Renal cortical epithelial cell (primary cell): ENCODE measurements at places on chromosomes 6 and 20. TPM values are rescaled to one million over a fixed set of nuclear protein-coding genes. Genes with fewer than 3 reads are reported as not detected.
A peak's percentile ranks its signal among the peaks of the same experiment; 100 is the strongest.

DNA sequence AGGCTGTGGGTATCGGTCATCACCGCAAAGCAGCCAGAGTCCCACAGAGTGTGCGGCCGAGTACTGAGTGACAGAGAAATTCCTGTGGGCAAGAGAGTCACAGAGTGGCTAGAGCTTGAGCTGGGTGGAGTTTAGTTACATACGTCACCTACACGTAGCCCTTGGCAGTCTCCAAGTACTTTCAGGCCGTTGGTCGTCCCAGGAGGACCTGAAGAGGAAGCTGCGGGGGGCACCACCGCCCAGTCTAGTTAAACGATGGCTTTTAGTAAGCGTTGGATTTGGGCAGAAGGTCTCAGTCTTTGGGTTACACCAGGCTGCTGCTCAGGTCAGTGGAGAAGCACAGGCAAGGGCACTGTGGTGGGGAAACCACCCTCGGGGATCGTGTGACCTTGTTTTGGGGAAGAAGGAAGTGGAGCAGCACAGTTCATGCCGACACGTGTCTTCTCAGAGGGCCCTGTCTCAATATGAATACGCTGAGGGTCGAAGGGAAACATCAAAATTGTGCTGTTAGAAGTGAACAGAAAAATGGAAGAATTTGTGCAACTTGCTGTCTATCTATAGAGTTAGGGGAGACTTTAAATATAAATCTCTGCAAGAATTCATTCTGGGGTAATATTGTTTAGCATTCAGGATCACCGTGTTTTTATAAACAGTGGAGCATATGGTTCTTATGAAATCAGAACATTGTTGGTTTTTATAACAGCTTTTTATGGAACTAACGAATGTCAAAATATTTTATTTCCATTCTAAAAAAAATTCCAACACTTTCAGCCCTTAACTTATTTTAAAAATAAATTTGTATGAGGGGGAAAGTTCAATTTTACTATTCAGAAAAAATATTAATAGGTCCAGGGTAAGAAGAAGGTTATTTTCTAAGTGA is 28.6 kb downstream of the KIF25 start:
- DNase-seq: no peak

DNA sequence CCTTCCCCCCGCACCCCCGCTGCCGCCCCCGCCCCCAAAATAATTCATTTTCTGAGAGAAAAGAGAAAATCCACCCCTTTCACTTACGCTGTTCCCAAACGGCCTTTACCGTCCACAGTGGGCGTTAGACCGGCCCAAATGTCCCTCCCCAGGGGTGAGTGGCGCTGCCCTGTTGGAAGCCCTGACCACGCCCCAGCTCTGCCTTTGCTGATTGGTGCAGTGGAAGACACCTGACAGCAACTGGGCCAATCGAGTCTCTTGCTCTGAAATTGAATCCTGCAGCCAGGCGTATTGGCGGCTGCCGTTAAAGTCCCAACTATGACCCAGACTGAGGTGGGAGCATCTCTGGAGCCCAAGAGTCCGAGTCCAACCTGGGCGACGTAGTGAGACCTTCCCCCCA is 15.7 kb downstream of the ZFP64 start:
- no peak for DNase-seq

The COL21A1 gene
- 0.50 TPM in 1 of 2 replicates, not detected in the other for total RNA-seq

- peak; percentile 42 for DNase-seq
These were observed at the start of gene SLC18B1 for GRCh38 chr6:132797951-132798868. SLC18B1 (minus strand) TSS chr6:132798637; CDS start chr6:132798456, 181 bp downstream.

- DNase-seq: peak; percentile 63
These were observed 57.6 kb upstream of the IPCEF1 start for GRCh38 chr6:154414021-154414813.

DNA sequence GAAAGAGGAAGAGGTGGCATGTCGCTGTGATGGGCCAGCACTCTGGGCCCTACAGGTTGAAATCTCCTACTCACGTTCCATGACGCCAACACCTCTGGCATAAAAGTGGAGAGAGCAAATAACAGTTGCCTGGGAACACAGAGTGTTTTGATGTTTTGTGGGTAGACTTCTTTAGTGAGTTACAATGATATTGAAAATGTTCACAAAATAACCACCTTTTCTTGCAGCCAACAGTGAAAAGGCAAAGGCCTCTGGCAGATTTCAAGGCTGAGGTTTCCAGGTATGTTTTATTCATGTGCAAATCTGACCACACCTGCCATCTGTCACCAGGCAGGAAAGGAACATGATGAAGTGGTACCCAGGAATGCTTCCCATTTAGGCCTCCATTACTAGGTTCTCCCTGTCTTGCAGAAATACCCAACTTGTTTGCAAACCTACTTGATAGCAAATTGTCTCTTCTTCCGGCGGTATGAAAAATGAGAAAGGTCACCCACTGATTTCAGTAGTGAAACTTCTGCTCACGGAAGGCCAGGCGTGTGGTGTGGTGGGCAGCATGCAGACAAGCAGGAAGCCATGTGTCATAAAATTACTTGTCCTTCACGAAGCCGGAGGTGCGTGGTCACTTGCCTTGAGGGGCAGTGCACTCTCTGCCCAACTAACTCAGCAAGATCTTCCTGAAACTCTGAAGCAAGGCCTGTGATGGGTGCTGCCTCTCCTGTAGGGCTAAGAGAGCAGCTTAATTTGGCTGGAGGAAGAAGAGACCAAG is 299.1 kb upstream of the PRDM1 start:
- no peak for DNase-seq

DNA sequence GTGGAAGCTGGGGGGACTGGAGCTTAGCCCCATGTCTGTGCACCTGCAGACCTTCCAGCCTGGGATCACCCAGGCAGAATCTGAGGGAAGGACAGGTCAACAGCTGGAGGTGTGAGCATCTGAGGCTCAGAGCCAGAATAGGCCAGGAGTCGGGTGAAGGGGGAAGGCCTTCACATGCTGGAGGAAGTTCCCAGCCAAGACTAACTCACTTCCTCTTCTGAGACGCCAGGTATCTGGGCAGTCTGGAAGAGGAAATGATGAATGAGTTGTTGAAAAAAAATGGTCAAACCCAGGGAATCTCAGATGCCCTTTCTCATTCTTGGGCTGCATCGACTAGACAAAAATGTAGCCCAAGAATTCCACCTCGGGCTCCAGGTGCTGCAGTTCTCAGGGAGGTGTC is 73.6 kb upstream of the TIAM2 start:
- no peak for DNase-seq

- DNase-seq: no peak
These were observed 5.8 kb downstream of the APOBEC2 start for GRCh38 chr6:41058783-41059181.

GRCh38 chr6:13048113-13048512 is 280.2 kb downstream of the TBC1D7 start:
- DNase-seq: no peak

DNA sequence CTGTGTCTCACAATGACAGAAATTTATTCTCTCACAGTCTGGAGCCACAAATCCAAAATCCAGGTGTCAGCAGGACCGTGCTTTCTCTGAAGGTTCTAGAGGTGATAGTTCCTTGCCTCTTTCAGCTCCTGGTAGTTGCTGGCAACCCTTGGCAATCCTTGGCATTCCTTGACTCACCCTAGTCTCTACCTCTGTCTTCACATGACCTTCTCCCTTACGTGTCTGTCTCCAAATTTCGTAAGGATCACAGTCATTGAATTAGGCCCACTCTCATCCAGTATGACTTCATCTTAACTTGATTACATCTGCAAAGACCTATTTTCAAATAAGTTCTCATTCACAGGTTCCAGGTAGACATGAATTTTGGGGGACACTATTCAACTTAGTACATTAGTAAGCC is 143.1 kb downstream of the CEP57L1 start:
- no peak for DNase-seq

- DNase-seq: no peak
These were observed 68.8 kb downstream of the TMEM242 start for GRCh38 chr6:157254538-157254937.

- no peak for DNase-seq
These were observed 162.5 kb downstream of the CD83 start for GRCh38 chr6:14280006-14280510.

- peak; percentile 74 for DNase-seq
These were observed 53.7 kb downstream of the BMP7 start for GRCh38 chr20:57212534-57213276.

The MEA1 gene
- total RNA-seq: 38.3 and 46.9 TPM in 2 replicates

DNA sequence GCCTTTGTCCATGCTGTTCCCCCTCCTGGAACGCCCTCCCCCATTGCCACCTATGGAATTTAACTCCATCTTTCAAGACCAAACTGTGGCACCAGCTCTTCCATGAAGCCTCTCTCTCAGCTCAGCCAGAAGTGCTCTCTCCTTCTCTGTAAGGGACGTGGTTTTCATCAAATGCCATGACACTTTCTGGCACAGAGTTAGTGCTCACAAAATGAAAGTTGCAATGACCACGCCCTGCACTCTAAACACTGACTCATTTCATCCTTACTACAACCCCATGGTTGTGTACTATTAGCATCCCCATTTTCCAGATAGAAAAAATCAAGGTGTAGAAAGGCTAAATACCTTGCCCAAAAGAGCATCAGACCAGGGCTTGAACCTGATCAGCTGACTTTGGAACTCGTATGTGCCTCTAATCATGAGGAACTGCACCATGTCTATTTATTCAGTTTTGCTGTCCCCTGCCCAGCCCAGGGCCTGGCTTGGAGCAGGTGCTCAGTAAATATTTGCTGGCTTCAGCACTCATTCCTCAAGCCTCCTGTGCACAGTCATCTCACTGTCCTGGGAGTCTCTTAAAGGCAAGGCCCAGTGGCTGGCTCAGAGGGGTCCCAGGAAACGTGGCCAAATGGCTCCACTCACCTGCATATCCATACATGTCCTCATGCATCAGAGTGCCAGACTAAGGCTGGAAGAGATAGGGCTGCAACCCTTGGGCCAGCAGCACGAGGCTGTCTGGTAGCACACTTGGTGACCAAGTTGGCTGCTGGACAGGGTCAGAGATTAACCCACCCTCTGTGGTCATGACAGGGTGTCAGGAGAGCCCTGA is 77.9 kb downstream of the MRPL14 start:
- peak; percentile 49 for DNase-seq

The ERVFRD-1 gene
- not detected in 2 replicates for total RNA-seq

The FIG4 gene
- total RNA-seq: 25.7 and 28.0 TPM in 2 replicates

- peak; percentile 99 for DNase-seq
These were observed 34.2 kb downstream of the NHSL1 start for GRCh38 chr6:138465007-138465645.

The LAMA4 gene
- total RNA-seq: 8.2 and 54.0 TPM in 2 replicates

GRCh38 chr20:59219211-59219610 is 55.6 kb downstream of the ZNF831 start:
- no peak for DNase-seq

- no peak for DNase-seq
These were observed 202.0 kb upstream of the ZNF184 start for GRCh38 chr6:27674882-27675281.

The SEMG1 gene
- not detected in 2 replicates for total RNA-seq

GRCh38 chr6:30113003-30113759 is at the start of gene TRIM31:
TRIM31 (minus strand) TSS chr6:30113090; CDS start chr6:30112805, 285 bp downstream.
- DNase-seq: no peak

DNA sequence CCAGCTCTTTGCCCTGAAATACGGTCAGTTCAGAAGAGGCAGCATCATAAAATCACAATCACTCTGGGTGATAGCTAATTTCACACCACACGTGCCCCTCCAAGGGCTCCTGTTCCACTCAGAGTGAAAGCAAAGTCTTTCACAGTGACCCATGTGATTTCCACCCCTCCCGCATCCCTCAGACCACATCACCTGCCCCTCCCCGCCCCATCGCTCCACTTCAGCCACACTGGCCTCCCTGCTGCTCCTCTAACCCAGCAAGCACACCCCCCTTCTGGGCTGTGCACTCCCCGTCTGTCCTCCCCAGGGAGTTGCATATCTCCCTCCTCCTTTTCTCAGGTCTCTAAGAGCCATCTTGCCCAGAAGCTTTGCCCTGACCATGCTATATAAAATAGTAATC is 74.5 kb downstream of the PSMG4 start:
- DNase-seq: no peak

The NHLRC1 gene
- 1.7 and 3.3 TPM in 2 replicates for total RNA-seq

DNA sequence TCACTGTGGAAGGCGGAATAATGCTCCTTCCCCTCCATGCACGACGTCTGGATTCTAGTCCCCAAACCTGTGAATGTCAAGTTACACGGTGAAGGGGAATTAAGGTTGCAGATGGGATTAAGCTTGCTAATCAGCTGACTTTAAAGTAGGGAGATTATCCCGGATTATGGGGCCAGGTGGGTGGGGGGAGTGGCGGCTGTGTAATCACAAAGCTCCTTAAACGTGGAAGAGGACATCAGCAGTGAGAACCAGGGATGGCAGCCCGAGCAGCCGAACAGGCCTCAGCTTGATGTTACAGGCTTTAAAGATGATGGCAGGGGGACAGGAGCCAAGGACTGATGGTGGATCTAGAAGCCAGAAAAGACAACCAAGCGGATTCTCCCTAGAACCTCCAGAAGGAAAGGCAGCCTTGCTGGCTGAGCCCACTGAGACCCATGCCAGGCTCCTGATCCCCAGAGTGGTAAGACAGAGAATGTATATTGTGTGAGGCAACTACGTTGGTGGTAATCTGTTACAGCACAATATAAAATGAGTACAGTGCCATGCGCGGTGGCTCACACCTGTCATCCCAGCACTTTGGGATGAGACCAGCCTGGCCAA is 117.5 kb downstream of the SCML4 start:
- no peak for DNase-seq

GRCh38 chr6:152441902-152442301 is 195.3 kb downstream of the SYNE1 start:
- DNase-seq: no peak

DNA sequence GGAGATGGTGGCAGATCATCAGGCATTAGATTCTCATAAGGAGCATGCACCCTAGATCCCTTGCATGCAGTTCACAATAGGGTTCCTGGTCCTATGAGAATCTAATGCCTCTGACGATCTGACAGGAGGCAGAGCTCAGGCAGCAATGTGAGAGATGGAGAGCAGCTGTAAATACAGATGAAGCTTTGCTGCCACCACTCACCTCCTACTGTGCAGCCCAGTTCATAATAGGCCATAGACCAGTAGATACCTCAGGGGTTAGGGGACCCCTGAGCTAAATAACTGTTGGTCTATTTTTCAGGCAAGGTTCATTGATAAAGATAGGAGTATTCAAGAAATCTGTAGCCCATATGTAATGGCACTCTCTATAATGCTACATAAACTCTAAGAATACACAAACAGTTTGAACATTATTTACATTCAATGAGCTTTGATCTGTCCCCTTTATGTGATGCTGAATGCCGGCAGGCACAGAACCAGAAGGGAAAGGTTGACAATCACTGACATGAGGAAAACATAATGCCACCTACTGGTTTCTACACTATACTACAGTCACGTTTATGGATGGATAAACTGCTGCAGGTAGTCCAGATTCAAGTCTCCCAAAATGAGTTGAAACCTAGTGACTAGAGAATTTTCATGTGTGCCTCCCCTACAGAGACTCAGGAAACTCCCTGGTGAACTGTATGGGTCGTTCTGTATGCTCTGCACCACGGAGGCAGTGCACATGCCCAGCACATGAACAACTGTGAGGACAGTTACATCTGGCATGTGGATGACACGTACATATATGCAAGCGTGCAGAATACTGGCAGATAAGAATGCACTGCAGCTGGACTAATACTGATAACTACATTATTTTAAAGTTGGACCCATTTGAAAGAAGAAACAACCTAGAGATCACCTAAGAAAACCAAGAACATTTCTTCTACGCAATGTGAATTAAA is 72.0 kb downstream of the DST start:
- DNase-seq: peak; percentile 60
